ENCODE measurements at places on chromosomes 7 and 10.
A peak's percentile ranks its signal among the peaks of the same experiment; 100 is the strongest.

- DNase-seq, result no peak
Measured at GRCh38 chr10:127813290-127813689, 76.3 kb downstream of the FOXI2 start.

DNA sequence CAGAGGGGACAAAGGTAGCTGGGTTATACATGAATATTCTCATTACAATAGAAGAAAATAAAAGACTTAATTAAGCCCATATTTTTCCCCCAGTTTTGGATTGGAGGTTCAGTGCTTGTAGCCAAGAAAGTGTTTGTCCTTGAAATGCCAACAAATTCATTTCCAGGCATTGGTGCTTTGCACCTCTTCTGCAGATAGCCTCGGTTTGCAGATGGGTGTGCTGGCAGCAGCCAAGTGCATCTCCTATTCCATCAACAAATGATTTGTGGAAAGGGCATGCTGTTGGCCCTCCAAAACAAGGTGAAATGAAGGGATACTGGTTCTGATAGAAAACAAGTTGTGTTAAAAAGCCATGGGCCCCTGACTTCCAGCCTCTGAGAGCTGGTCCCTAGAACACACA, 187.3 kb downstream of the DPY19L1 start:
- DNase-seq, result no peak

DNA sequence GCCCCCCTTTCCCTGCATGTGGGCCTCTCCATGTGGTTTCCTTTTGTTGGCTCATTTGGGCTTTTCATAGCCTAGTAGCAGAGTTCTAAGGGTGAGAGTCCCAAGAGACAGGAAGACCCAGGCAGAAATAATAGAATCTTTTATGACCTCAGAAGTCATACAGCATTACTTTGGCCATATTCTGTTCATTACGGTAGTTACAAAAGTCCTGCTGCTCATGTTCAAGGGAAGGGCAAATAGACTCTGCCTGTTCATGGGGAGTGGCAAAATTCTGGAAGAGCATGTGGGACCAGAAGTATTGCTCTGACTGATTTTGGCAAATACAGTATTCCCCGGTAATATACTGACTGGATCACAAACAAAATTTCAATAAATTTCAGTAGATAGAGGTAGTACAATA, 910.3 kb downstream of the LRMDA start:
- DNase-seq, result no peak

- DNase-seq, result peak; percentile 14
Measured at GRCh38 chr7:127905491-127906330, 125.5 kb downstream of the LRRC4 start.

DNA sequence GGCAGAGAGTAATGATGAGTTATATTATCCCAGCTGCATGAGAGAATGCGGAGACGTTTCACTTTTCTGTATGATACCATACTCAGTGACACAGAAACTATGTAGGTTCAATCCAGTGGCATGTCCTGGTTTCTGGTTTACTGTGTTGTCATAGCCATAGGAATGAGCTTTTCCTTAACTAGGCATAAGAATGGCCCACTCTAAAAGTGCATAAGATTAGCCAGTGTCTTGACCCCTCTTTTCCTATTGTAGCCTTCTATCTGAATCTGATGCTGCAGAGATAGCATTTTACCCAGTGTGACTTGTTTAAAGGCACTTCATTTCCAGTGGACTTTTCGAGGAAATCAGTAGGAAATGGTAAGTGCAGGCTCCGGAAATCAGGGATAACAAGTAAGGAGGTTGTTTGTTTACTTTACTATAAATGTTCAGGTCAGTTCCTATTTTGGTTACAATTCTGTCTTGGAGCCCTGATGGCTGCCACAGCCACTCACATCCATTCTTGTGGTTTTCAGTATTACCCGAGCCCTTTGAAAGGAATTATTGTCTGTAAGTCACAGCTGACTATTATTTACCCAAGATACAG, 70.5 kb downstream of the SEMA3A start:
- no peak for DNase-seq

DNA sequence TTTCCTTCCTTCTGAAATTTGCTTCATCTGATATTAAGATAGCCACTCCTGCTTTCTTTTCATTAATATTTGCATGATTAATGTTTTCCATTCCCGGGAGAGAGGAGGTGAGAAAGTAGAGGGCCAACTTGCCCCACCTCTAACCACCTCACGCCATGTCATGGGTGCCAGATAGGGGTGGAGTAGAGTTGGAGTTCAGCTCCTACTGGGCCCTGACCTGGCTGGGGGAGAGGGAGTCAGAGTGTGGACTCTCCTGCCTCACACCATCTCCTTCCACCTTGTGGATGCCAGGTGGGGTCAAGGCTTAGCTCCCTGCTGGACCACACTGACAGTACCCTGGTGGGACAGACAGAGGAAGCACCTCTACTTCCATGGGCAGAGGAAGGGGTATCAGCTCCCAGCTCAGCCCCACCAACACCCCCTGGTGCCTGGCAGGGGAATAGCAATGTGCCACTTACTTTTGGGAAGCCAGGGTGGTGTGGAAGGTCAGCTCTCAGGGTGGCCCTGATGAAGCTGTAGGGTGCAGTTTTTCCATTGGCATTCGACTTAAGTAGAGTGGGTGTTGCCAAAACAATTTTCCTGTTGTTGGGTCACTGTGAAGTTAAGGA, 28.0 kb downstream of the CHST12 start:
- DNase-seq, result peak; percentile 72

GRCh38 chr7:55304018-55304762, 60.9 kb upstream of the LANCL2 start:
- DNase-seq, result no peak

- no peak for DNase-seq
Measured at GRCh38 chr7:43843296-43843695, 26.0 kb downstream of the MRPS24 start.

- DNase-seq, result no peak
Measured at GRCh38 chr10:93299606-93300287, 182.4 kb downstream of the MYOF start.

- DNase-seq, result no peak
Measured at GRCh38 chr7:64946772-64947171, 43.7 kb downstream of the ZNF273 start.

DNA sequence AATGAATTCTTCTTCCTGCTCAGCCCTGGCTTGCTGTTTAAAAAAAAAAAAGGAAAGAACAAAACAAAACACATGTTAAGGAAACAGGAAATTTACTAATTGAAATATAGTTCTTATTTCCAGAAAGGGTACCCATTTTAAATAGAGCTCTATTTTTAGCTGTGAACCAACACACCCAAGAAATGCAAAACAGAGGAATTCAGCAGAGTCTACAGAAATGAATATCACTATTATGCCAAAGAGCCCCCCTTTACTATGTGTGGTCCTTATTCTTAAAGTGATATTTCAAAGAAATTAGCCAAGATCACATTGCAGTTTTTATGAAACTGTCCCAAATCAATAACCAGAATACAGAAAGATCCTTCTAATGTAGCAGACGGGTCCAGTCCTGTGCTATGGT, 53.7 kb downstream of the CCDC6 start:
- no peak for DNase-seq

DNA sequence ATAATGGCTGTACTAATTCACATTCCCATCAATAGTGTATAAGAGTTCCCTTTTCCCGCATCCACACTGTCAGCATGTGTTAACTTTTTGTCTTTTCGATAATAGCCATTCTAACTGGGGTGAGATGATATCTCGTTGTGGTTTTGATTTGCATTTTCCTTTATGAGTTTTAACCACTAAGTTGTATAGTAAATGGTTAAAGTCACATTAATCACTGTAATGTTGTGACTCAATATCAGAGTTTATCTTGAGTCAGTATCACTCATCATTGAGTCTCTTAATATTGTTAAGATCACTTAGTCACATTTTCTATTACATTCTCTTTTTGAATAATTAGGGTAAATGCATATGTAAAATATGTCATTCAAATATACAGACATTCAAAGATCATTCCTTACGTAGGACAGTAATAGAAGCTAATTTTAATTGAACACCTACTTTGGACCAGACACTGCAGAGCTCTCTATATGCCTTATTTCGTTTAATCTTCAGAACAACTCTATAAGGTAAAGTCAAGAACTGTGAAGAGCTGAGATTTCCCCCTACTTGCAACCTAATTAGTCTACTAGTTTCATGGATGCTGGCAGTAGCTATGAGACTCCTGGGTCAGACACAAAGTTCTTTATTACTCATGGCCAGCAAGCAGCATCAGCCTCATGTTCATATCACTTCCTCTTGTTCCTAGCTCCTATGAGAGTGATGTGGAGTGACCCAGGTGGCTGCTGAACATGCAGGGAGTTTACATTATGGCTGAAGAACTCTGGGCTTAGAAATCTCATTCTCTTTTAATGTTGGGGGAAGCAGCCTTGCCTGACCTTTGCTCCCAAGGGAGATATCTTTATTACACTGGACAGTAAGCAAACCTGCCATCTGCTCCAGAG, 30.5 kb downstream of the CREB5 start:
- DNase-seq, result no peak

- peak; percentile 31 for DNase-seq
Measured at GRCh38 chr10:61975391-61975932, 74.0 kb downstream of the ARID5B start.

- DNase-seq, result no peak
Measured at GRCh38 chr7:139885511-139885910, 56.4 kb downstream of the TBXAS1 start.

DNA sequence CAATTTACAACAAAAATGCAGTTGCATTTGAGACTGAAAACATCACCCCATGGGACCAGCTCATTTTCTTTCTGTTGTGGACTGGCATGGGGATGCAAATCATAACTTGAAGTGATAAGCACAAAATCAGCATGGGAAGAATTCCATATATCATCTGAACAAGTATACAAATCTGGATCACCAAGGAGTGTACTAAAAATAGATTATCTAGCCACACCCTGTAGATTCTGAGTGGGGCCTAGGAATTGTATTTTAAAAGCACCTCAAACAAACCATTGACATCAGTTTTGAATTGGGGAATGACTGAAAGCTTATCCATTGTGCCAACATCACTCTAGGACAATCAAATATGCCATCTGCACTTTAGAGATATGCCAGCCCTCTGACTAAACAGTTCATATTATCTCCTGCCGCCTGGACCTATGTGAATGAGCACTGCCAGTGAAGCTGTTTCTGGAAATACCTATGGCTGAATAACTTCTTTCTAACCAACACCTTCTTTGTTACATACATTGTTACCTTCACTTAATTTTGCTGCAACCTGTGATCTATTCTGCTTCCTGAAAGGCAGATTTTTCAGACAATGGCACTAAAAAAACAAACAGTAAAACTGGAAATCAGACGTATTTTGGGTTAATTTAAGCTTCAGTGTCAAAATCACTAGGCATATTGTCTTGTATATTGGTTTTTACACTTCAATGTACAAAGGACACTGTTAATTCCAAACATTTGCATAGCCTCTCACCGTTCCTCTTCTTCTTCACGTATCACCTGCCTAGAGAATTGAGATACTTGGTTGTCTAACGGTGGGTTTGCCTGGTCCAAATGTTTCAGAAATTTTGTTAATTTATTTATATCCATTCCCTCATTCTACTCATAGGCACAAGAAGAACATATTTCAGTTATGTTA, 42.4 kb upstream of the HGF start:
- DNase-seq, result no peak

GRCh38 chr10:79242620-79243152, 104.6 kb upstream of the PPIF start:
- no peak for DNase-seq
